CD14-positive monocyte (primary cell): ENCODE measurements at places on chromosomes 3 and 15. TPM values are rescaled to one million over a fixed set of nuclear protein-coding genes. Genes with fewer than 3 reads are reported as not detected.
A peak's percentile ranks its signal among the peaks of the same experiment; 100 is the strongest.

DNA sequence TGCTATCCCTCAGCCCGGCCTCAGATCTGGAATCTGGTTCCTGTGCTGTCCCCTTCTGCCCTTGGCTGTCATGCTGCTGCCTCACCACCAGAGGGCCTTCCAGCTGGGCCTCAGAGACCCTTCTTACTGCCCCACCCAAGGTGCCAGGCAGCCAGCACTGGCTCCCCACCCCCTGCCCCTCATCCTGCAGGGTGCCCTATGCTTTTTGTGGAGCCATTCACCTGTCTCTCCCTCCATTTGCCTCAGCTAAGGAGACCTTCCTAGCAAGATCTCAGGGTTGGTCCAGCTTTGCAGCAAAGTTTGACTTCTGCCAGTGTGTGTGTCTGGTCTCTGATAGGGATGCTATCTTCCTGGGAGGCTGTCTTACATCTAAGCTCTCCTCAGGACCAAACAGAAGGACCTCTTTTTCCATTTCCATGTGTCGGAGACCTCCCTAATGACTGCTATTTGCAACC lies 1.9 kb upstream of the VWA5B2 start:
- peak; percentile 52 for DNase-seq

GRCh38 chr3:52290596-52291507 lies 3.2 kb downstream of the GLYCTK start:
- no peak for DNase-seq

DNA sequence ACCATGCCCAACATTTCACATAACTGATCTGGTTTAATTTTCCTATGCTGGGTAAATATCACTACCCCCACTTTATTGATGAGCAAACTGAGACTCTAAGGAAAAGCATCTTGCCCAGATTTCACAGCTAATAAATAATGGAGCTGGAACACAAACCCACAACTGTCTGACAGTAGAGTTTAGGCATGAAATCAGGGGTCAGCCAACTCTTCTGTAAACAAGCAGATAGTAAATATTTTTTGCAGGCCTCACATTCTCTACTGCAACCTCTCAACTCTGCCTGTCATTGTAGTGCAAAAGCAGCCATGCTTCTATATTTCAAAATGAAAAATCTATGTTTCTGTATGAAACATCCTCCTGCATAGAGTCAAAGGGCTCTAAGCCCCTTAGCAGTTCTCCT lies 111.5 kb downstream of the ERC2 start:
- no peak for DNase-seq

- no peak for DNase-seq
Observed at GRCh38 chr3:172347895-172348679, 100.2 kb downstream of the GHSR start.

Gene CPEB1
- polyA plus RNA-seq: not detected

Gene GHSR
- polyA plus RNA-seq: not detected

Gene ZDHHC3
- 57.2 and 72.6 TPM in 2 replicates for polyA plus RNA-seq
